Right atrium auricular region (tissue), 2 donors: ENCODE measurements at places on chromosomes 6 and 20.

DNA sequence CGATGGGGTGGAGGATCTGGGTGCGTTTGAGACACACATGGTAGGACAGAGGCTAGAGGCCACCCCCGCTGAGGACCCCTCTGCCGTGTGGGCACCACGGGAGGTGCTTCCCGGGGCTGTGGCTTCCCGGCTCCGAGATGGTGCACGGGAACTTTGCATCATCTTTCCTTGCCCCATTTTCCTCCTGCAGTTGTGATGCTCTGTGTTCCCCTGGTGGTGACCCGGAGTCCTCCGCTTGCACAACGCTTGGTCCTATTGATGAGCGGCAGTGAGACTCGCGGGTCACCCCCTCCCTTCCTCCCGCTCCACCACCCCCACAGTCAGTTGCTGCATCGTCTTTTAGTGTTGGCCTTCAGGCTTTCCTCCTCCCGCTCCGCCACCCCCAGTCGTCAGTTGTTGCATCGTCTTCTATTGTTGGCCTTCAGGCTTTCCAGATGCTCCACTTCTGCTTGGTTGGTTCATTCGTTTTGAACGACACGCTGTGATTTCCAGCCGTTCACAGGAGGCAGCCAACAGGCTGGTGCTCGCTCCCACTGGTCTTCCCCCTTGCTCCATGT, 37.3 kb downstream of the PYGB start:
- no peak for DNase-seq

GRCh38 chr20:32364554-32365208, 6.5 kb downstream of the ASXL1 start:
- DNase-seq = no peak

DNA sequence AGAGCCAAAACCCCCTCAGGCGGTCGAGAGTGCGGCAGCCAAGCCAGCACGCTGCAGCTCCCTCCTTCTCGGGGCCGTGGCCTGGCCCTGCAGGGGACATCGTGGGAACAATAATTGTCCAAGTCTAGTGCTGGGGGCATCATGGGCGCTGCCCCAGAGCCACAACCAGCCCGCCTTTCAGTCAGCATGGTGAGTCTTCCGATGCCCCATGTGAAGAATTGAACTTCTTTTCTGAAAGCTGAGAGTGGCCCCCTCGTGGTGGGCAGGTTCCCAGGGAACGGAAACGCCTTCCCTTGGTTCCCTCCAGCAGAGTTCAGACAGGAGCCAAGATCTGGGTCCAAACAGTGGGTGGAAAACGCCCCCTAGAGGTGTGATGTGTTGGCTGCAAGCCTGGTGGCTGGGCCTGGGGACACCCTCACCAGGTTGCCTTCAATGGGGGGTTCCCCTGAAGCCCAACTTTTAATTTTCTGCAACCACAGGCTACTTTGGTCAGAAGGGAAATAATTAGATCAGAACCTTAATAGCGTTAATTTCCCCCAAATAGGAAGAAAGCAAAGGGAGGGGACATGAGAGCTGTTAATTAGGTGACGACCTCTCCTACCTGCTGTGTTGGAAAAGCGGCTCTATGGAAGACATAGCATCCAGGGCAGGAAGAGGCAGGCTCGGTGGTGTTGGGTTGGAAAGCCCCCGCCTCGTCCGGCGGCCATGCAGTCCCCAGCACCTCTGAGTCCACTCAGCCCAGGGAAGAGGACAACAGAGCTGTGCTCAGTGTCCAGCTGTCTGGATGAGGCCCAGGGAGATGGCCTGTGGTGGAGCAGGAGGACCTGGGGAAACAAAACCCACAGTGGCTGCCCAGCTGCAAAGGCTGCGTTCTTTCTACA, 4.7 kb upstream of the MRGBP start:
- DNase-seq = peak; percentile 88

GRCh38 chr20:48649868-48650267, 177.9 kb downstream of the PREX1 start:
- no peak for DNase-seq

GRCh38 chr6:110897433-110897832, 22.8 kb downstream of the AMD1 start:
- no peak for DNase-seq
